ENCODE measurements at places on chromosomes 3 and 15. TPM values are rescaled to one million over a fixed set of nuclear protein-coding genes. Genes with fewer than 3 reads are reported as not detected.
A peak's percentile ranks its signal among the peaks of the same experiment; 100 is the strongest.

- no peak for DNase-seq
Measured at GRCh38 chr15:45448066-45448915, 69.9 kb upstream of the GATM start.

GRCh38 chr3:10783360-10784351, 32.4 kb upstream of the SLC6A11 start:
- DNase-seq, result no peak

DNA sequence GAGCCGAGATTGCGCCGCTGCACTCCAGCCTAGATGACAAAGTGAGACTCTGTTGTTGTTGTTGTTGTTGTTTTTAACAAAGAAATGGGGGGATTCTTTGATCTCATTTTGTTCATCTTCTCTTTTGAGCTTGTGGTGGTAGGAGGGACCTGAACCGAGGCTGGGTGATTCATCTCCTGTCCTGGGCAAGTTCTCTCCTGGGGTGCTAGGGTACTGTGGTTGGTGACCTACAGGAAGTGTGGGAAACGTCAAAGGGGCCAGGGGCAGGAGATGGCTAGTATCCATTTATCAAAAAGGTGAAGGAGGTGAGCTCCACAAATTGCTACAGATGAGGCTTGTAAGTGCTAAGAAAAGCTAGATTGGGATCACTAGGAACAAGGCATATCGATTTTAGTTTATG, 14.3 kb downstream of the PPCDC start:
- DNase-seq, result no peak

DNA sequence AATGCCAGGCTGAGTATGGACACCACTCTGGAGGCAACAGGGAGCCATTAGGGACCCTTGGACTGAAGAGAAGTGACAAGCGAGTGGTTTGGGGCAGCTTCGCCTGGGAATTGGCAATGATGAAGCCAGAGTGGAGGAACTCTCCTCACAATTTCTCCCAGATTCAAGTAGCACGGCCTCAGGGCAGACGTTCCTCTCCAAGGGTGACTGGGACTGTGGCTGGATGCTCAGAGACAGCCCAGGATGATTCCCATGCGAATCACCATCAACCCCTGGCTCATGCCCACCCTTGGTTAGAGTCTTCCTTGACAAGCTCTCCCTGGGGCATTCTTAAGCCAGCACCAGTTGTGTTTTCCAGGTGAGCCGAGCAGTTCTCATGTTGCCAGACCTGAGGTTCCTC, 16.3 kb upstream of the DOCK3 start:
- no peak for DNase-seq

- no peak for DNase-seq
Measured at GRCh38 chr3:30520699-30521098, 85.7 kb upstream of the TGFBR2 start.

DNA sequence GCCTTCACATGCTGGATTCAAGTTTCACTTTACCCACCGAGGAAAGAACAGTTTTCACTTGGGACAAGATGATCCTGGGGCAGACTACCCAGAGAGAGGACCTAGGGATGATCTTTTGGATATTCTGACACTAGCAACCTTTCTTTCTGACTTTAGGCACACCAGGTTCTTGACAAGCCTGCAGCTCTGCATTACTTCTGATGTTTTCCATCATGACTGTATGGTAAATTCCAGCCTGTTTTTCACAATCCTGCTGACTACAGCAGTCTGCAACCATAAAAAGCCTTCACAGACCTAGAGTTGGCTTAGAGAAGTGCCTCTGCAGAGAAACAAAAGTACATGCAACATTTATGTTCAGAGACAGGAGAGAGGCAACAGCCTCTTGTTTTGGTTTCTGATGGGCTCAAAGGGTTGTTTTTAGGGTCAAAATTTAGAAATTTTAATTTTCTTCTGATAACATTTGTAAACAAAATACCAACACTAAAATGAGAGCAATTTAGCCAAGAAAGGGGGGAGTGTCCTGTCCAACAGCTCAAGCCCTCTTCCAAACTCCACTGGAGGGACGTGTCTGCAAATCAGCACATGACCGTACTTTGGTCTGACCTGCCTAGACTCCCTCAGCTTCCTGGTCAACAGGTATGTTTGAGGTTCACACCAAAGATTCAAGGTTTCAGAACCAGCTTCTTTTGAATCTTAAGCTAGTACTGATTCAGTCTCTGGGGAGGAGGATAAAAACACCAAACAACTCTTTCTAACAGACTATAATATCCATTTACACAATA, 799 bp downstream of the ABI3BP start:
- no peak for DNase-seq

- peak; percentile 18 for DNase-seq
Measured at GRCh38 chr3:60514866-60515265, 736.4 kb downstream of the FHIT start.

- DNase-seq, result no peak
Measured at GRCh38 chr3:184651904-184652303, 60.0 kb downstream of the MAGEF1 start.

DNA sequence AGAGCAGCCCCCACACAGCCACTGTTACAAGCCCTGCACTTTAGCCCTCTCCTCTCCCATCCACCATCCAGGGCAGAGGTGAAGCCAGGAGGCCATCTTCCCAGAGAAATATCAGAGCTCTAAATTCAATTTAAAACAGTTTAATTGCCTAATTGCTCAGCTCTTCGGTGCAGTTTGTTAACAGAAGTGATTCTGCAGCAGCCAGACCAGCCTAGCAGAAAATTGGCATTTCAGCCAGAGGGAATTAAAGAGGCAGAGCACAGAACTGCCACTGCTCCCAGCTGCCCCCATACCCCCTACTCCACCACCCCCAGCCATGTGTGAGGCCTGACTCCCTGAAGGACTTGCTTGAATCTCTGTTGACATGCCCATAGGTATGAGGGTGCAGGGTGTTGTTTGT, 38.5 kb downstream of the TPRA1 start:
- DNase-seq, result no peak

DNA sequence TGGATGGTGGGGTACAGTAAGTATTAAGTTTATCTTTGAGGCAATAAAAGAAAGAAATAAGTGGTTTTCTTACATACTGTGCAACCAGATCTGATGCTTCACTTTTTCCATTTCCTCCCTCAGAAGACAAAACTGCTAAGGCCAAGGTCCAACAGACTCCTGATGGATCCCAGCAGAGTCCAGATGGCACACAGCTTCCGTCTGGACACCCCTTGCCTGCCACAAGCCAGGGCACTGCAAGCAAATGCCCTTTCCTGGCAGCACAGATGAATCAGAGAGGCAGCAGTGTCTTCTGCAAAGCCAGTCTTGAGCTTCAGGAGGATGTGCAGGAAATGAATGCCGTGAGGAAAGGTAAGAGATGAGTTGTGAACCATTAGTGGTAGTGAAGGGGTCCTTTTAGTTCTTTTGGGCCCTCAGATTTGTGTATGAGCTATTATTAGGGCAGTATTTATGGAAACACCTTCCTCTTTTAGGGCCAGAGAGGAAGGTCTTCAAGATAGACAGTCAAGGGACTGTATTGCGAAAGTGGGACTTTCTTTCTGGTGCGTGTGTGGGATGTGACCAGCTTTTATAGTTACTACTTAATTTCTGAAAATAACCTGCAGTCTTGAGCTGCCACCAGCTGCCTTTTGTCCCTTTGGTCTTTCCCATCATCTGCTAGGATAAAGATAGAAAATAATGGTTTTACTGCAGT, 4.6 kb downstream of the ALAS1 start:
- no peak for DNase-seq

GRCh38 chr15:69107025-69107620, 53.3 kb upstream of the GLCE start:
- DNase-seq, result no peak

GRCh38 chr15:45871121-45871855, 236.5 kb downstream of the SQOR start:
- no peak for DNase-seq

DNA sequence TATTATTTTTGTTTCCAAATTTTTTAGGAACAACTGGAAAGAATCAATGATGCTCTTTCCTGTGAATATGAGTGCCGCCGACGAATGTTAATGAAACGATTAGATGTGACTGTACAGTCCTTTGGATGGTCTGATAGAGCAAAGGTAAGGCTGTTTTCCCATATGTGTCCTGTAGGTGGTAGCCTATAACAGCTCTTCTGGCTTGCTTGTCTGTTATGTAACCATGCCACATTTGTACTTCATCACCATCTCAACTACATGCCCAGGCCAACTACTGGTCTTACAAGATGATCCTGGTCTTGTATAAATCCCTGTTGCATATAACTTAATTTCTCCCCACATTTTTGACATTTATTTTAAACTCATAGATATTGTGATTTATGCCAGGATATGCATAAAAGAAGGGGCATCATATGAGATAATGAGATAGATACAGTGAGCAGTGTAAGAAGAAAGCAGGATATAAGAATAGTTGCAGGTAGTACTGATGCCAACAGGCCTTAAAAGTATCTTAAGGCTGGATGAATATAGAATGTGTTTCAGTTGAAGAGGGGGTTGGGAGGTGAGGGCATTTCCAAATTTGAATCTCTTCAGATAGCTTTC, 20.3 kb downstream of the FAM98B start:
- DNase-seq, result no peak

DNA sequence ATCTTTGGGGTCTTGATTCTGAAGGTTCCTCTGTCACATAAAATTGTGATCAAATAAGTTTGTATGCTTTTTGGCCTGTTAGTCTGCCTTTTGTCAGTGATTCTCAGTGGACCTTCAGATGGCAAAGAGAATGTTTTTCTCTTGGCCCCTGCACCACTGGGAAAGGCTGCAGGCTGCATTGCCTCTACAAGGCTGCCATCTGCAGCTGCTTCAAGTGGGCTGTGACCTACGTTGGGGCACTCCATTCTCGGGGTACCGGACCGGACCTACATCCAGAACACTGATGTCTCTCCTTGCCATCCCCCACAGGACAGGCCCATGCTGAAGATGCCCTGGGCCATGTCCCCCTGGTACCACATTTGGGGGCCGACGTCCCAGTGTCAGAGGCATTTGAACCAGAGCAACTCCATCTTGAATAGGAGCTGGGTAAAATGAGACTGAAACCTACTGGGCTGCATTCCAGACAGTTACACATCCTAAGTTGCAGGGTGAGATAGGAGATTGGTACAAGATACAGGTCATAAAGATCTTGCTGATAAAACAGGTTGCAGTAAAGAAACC, 37.5 kb upstream of the MFGE8 start:
- DNase-seq, result no peak

DNA sequence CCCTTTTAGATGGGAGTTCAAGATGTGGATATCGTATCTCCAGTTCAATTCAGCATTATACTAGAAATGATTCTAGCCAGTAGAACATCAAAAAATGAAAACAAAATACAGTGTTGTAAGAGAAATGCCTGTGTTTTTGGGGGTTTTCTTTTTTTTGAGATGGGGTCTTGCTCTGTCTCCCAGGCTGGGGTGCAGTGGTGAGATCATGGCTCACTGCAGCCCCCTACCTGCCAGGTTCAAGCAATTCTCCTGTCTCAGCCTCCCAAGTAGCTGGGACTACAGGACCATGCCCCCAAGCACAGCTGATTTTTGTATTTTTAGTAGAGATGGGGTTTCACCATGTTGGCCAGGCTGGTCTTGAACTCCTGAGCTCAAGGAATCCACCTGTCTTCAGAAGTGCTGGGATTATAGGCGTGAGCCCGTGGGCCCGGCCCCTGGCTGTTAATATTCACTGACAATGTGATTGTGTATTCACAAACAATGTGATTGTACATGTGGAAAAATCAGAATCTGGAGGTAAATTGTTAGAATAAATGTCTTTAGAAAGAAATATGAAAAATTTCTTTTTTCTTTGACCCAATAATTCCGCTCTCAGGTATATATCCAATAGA, 59.0 kb downstream of the ARIH1 start:
- DNase-seq, result no peak

- no peak for DNase-seq
Measured at GRCh38 chr3:30502742-30503073, 103.7 kb upstream of the TGFBR2 start.

DNA sequence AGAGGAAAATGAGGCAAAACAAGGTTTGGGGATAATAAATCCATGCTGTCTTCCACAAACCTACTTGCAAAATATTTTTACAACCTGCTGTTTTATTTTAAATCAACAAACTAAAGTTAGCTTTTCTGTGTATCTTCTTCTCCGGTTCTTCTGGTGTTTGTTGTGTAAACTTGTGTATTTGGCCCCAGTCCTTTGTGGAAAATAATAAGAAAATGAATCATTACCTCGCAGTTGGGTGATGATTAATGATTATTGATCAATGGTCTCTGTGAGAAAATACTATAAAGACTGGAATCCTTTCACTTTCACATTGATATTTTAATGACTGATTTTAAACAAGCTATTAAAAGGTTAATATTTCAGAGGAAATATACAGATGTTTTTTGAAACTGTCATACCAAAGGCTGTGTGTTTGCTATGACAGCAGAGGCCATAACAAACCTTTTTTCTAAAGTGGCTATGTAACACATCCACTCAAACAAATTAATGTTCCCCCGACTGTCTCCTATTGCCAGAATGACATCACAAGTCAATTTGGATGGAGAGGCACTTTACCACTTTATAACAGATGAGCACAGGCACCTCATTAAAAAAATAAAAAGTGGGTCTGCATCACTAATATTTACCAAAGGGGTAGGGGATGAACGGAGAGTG, 152.5 kb downstream of the MEX3B start:
- no peak for DNase-seq

- DNase-seq, result no peak
Measured at GRCh38 chr3:176741664-176742047, 455.6 kb downstream of the TBL1XR1 start.

DNA sequence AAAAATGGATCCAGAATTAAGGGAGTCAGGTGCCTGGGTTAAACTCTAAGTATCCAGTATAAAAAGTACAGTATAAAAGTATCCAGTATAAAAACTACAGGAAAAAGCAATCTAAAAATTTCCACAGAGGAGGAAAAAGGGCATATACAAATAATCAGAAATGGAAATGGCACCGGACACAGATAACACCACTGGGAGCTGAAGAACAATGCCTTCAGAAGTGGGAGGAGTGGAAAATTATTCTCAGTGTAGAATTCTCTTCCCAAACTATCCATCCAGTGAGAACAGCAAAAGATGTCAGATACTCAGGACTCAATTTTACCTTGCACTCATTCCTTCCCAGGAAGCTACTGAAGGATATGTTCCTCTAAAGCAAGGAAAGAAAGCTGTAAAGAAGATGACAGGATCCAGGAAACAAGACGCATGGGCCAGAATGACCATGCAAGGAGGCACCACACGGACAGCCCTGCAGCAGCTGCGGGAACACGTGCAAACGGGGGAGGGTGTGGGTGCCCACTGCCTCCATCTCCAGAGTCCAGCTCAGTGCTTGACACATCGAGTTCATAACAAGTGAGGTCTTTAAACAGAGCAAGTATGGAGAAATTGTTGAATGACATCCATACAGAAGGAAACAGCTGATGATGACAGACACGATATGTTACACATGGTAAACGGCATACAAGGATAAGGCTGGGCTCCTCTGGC, 68.5 kb downstream of the CHSY1 start:
- DNase-seq, result no peak

Gene PLSCR2
- not detected for total RNA-seq

Gene IQGAP1
- total RNA-seq, result 61.1 TPM

Gene IP6K2
- 182 TPM for total RNA-seq

Gene SI
- total RNA-seq, result not detected

Gene IMPG2
- total RNA-seq, result 2.4 TPM

Gene MYRIP
- total RNA-seq, result 1.8 TPM

Gene ABCF3
- total RNA-seq, result 87.9 TPM

Gene FANCD2OS
- total RNA-seq, result not detected

Gene TMEM212
- total RNA-seq, result not detected
